ENCODE measurements at places on chromosomes 11 and 22. TPM values are rescaled to one million over a fixed set of nuclear protein-coding genes. Genes with fewer than 3 reads are reported as not detected.

GRCh38 chr22:24516301-24516737, 21.2 kb downstream of the UPB1 start:
- DNase-seq: no peak

DNA sequence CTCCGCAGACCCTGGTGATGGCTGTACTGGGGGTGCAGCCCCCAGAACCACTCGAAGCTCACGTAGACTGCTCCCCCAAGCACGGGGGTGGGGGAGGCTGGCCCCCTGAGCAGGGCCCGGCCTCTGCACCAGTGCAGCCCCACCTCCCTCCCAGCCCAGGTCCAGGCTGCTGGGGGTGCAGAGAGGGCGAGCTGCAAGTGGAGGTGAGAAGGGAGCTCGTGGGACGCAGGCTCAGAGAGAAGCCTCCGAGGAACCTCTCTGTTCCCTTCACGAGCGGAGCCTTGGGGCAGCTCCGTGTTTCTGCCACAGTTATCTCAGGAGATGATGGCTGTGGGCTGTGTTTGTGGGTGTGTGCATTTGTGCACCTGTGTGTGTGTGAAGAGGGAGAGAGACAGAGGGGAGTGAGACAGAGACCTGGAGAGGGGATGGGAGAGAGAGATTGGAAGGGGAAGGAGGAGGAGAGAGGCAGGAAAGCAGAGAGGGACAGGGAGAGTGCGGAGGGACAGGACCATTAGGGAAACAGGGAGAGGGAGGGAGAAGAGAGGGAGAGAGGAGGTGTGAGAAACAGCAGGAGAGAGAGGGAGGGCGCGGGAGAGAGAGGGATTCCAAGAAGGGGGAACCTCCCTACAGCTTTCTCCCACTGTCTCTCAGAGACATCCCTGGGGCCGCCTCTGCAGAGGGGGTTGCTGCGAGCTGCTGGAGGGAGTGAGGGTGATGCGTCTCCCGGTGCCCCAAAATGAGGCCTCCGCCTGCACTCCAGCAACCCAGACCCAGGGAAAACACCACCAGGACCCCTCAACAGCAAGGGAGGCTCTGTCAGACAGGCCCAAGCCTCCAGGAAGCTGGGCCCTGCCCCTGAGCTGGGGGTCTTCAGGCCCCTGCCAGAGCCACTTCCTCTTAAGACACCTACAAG, 1488.6 kb downstream of the BRD1 start:
- no peak for DNase-seq

- no peak for DNase-seq
Measured at GRCh38 chr22:36541831-36542411, 13.0 kb upstream of the EIF3D start.

DNA sequence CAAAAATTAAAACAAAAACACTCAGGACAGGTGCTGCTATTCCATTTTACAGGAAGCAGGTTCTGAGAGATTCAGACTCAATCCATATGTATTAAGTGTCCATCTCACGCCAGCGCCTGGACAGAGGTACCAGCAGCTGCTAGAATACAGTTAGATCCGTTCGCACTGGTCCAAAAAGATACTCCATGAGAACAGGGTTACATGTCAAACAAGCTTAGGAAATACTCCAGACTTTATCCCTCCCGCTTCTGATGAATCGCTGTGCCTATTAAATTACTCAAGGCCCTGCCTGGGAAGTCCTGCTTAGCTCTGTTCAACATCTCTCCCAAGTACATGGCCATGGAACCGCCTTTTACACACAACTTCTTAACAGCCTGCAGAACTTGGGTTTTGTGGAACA, 50.2 kb upstream of the SLC35C1 start:
- peak; percentile 45 for DNase-seq

DNA sequence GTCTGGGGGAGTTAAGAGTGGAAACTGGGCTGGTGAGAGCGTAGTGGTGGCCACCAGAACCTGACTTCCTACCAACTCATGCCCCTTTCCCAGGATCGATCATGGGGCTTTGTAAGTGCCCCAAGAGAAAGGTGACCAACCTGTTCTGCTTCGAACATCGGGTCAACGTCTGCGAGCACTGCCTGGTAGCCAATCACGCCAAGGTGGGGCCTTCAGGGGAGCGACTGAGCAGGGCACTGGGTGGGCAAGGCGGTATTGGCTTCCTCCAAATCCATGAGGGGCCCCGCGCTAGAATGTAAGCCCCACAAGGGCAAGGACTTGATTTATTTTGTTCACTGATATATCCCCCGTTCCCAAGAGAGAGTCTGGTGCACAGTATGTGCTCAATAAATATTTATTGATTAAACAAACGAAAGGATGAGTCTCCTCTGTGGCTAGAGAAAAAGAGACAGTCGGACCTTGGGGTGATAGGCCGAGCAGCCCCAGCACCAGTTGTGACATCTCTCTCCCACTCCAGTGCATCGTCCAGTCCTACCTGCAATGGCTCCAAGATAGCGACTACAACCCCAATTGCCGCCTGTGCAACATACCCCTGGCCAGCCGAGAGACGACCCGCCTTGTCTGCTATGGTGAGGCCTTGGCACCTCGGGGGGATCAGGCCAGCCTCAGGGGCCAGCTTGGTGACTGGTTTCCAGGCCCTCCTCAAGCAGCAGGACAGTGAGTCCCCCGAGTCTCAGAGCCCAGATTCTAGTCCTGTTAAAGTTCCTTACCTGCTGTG, 765 bp downstream of the ZFPL1 start:
- DNase-seq: no peak

DNA sequence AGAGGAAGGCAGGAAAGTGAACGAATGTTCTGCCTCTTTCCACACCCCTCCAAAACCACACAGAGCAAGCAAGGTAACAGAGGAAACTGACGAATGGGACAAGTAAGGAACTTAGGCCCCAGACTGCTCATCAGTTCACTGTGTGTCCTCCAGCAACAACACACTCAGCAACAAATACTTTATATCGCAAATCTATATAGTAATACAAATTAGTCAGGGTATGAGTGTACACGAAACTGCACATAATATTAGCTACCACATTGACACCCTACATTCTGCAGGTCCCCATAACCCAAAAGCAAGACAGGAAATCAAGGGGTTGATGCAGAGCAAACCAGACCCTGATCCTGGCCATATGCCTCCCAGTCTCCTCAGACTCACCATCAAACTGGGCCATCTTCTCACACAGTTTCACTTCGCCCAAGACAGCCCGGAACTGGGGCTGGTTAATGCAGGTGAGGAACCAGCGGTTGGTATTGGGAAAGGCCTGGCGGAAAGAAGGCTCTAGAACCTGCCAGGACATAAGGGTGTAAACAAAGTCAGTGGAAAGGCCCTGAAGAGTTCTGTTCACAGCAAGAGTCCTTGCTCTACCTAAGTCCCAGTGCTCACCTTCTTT, 6.6 kb downstream of the EEF1G start:
- no peak for DNase-seq

- DNase-seq: no peak
Measured at GRCh38 chr11:3901249-3902025, 46.0 kb downstream of the STIM1 start.

DNA sequence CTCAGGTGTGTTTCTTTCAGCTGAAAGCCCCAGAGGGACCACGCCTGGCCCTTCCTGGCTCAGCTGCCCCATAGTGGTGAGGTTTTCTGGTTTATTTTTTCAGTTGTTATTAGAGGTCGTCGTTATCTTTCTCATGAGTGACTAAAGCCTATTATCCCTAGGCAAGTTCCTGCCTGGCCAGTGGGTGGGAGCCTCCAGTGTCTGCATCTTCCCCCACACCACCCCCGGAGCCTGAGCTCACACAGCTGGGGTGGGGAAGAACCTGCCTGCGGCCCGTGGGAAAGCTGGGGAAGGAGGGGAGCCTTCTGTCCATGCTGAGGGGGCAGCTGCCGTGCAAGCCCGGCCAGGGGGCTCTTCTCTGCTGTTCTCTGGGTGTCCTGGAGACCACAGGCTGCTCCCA, 24.3 kb upstream of the PPFIA1 start:
- no peak for DNase-seq

DNA sequence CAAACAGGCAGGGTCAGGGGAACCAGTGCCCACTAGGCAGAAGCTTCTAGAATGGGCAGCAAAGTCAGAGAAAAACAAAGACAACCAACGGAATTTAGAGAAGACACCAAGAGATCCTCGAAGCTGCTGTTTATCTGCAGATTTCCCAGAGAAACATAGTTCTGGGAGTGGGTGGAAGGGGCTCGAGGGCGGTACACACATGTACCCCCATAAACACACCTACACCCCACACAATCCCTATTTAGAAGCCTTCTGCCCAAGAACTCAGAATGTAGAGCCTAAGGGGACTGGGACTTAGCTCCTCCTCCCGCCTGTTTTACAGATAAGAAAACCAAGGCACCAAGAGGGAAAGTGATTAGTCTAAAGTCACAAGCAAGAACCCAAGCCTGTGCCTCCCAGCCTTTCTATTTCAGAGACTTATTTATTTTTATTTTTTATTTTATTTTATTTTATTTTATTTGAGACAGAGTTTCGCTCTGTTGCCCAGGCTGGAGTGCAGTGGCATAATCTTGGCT, 6.4 kb downstream of the NPTXR start:
- DNase-seq: no peak

DNA sequence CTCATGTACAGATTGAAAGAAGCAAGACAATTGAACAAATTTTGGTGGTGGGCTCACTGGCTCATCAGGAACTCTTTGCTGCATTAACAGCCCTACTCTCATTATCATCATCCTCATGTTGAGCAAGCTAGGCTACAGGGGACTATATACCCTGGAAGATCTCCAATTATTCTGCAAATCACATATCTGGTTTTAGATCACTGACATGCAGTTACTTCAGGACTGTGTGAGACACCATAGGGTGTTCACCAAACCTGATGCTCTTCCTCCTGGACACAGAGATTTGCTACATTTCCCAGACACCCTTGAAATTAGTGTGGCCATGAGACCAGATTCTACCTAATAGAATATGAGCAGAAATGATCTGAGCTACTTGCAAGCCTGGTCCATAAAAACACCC, 23.0 kb upstream of the ME3 start:
- no peak for DNase-seq

DNA sequence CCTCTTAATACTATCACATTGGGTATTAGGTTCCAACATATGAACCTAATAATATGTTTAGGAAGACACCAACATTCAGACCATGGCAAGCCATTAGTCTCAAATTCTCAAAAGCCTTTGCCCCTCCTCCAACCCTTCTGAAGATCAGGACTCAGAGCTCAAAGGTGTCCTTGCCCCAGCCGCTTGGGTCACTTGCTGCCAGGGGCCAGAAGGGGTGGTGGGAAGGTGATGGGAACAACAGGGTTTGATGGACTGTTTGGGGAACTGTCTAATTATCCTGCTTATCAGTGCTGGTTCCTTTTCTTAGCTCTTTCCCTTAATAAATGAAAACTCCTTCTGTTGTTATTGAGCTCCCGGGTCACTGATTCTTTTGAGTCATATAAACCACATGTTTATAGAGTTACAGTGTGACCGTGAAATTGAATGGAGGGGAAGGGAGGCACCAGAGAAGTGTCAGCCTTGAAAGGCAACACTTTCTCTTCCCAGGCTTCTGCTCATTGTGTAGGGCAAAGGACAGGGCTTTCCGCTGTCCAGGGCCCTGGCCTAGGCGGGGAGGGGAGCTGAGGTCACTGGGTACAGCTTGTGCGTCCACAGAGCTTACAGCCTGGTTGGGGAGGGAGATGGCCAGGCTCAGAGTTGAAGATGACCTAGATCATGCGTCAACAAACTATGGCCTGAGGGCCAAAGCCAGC, 105.1 kb downstream of the FBXO7 start:
- no peak for DNase-seq

GRCh38 chr11:86621854-86622253, 50.6 kb downstream of the ME3 start:
- no peak for DNase-seq

GRCh38 chr22:30655532-30655931, 12.1 kb downstream of the DUSP18 start:
- DNase-seq: no peak

GRCh38 chr11:104572279-104572678, 326.0 kb downstream of the CASP12 start:
- DNase-seq: no peak

GRCh38 chr11:34358258-34358727, 483 bp upstream of the ABTB2 start:
- DNase-seq: peak; percentile 80

DNA sequence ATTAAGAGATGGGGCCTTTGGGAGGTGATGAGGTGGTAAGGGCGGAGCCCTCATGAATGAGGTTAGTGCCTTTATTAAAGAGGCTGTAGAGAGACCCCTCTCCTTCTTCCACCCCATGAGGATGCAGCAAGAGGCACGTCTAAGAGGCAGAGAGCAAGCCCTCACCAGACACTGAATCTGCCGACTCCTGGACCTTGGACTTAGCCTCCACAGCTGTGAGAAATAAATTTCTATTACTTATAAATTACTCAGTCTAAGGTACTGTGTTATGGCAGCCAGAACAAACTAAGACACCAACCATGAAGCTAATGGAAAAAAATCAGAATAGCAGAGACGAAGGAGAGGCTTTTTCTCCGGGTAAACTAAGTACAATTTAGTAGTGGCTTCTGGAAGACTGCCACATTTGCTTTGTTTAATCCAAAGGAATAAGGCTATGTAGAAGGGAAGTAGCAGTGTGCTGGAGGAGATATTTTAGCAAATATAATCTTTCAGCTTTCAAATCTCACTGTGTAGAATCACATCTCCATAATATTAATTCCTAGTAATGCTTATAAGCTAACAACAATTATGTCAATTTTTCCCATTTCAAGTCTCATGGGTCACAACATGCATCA, 12.3 kb upstream of the SIK2 start:
- no peak for DNase-seq

GRCh38 chr11:131145791-131146190, 224.6 kb upstream of the NTM start:
- no peak for DNase-seq

GRCh38 chr22:48138855-48139254, 1376.4 kb downstream of the TBC1D22A start:
- DNase-seq: no peak

GRCh38 chr11:4095509-4096230, 1.1 kb downstream of the RRM1 start:
- DNase-seq: no peak

DNA sequence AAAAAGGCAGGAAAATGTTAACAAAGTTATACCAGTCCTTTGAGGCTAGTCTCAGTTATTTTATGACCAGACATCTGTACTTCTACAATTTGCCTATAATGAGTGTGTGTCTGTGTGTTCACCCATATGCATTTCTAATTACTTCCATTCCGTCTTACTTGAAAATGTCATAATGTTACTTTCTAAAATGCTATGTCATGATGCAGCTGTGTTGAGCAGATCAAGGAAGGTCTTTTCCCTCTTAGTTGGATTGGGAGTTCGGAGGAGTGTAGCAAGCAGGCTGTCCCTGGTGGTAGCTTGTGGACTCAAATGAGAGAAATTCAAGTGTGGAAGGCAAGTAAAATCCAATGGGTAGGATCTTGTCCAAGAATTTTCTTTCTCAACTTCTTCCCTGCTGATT, 3.0 kb downstream of the SNX19 start:
- DNase-seq: no peak

- peak; percentile 32 for DNase-seq
Measured at GRCh38 chr11:67300256-67300755, 3.0 kb upstream of the SSH3 start.

EIF1AD gene
- 18.0 TPM for total RNA-seq

TXN2 gene
- 127 TPM for total RNA-seq

SCN3B gene
- total RNA-seq: 1.2 TPM

OR9G1 gene
- not detected for total RNA-seq

SCN4B gene
- total RNA-seq: 12.6 TPM

OR52A1 gene
- not detected for total RNA-seq

TMPRSS4 gene
- total RNA-seq: not detected

PRRG4 gene
- 0.57 TPM for total RNA-seq

SCGB2A2 gene
- not detected for total RNA-seq

KRTAP5-8 gene
- not detected for total RNA-seq

INSC gene
- total RNA-seq: 0.51 TPM

OR6A2 gene
- not detected for total RNA-seq

Data from Right ventricle myocardium inferior (tissue), 1 donor.